ENCODE measurements at places on chromosomes 12 and 14. TPM values are rescaled to one million over a fixed set of nuclear protein-coding genes. Genes with fewer than 3 reads are reported as not detected.

IAPP gene
- not detected for total RNA-seq

SMIM41 gene
- total RNA-seq: not detected

OR4L1 gene
- total RNA-seq: not detected

ADAMTS20 gene
- total RNA-seq: not detected

LRRC74A gene
- total RNA-seq: not detected

KLHL33 gene
- total RNA-seq: 0.25 TPM

CLEC2B gene
- not detected for total RNA-seq

STAB2 gene
- not detected for total RNA-seq

HVCN1 gene
- total RNA-seq: 2.3 TPM

NID2 gene
- total RNA-seq: 301 TPM

DEPDC4 gene
- total RNA-seq: not detected

NAP1L1 gene
- 132 TPM for total RNA-seq

SERPINA9 gene
- total RNA-seq: not detected

ZNF705A gene
- not detected for total RNA-seq

RIN3 gene
- 8.1 TPM for total RNA-seq

RPS26 gene
- 1,390 TPM for total RNA-seq

HOXC4 gene
- 2.3 TPM for total RNA-seq

MMP19 gene
- 3.7 TPM for total RNA-seq

SLC17A8 gene
- not detected for total RNA-seq

COX8C gene
- not detected for total RNA-seq

RTL1 gene
- under 0.01 TPM for total RNA-seq

NFATC4 gene
- total RNA-seq: 15.3 TPM

NCOR2 gene
- 174 TPM for total RNA-seq

MAP1LC3B2 gene
- 0.13 TPM for total RNA-seq

P2RX2 gene
- not detected for total RNA-seq

GLIPR1L2 gene
- 0.16 TPM for total RNA-seq

GPRC5D gene
- total RNA-seq: not detected

LGR5 gene
- total RNA-seq: not detected

RIMBP2 gene
- 0.38 TPM for total RNA-seq

CACNA2D4 gene
- 1.6 TPM for total RNA-seq

KRT6C gene
- not detected for total RNA-seq

PLCZ1 gene
- total RNA-seq: not detected

SYNE3 gene
- 1.1 TPM for total RNA-seq

ASB2 gene
- total RNA-seq: 0.13 TPM

ING4 gene
- 14.5 TPM for total RNA-seq

HAL gene
- total RNA-seq: 0.25 TPM

Data from mesangial cell (primary cell).